Lung microvascular endothelial cell (primary cell): ENCODE measurements at places on chromosomes 2 and 18. TPM values are rescaled to one million over a fixed set of nuclear protein-coding genes. Genes with fewer than 3 reads are reported as not detected.

DNA sequence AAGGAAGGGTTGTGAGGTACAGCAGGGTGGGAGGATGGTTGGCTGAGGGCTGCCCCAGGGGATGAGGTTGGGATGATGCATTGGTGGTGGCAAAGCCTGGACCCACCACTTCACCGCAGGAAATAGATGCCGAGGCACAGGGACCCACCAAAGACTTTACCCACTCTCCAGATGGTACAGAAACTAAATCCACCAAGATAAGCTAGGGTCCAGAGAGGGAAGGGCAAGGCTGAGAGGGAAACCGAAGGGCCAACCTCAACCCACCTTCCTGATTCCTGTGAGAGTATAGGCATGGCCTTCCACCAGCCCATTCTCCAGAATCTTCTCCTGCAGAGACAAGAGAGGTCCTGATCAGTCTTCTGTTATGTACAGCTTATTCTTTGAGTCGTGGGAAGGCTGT, 18.1 kb downstream of the CAPN14 start:
- DNase-seq = no peak

GRCh38 chr2:149173220-149173619, 134.7 kb downstream of the LYPD6B start:
- DNase-seq = no peak

DNA sequence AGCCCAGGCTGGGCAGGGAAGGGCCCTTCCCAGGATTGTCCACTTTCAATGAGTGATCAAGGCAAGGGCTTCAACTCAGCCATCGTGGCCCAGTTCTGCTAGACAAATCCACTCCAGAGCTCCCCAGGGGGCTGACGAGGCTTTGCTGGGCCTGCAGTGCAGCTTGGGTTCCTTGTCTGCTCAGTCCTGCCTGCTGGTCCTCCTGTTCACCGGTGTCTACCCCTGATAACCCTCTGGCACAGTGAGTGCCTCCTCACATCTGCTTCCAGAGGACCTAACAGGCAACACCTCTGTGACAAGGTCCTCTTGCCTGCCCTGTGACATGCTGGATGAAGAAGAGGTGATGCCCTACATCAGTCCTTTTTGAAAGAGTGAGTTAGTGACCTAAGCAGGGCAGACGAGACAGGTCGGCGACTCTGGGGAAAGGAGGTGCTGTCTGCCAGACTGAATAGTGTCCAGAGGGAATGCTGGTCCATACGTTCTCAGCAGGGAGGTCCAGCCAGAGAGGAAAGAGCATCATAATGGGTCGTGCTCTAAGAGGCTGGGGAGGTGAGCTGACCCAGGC, 20.9 kb upstream of the KCNF1 start:
- no peak for DNase-seq

DNA sequence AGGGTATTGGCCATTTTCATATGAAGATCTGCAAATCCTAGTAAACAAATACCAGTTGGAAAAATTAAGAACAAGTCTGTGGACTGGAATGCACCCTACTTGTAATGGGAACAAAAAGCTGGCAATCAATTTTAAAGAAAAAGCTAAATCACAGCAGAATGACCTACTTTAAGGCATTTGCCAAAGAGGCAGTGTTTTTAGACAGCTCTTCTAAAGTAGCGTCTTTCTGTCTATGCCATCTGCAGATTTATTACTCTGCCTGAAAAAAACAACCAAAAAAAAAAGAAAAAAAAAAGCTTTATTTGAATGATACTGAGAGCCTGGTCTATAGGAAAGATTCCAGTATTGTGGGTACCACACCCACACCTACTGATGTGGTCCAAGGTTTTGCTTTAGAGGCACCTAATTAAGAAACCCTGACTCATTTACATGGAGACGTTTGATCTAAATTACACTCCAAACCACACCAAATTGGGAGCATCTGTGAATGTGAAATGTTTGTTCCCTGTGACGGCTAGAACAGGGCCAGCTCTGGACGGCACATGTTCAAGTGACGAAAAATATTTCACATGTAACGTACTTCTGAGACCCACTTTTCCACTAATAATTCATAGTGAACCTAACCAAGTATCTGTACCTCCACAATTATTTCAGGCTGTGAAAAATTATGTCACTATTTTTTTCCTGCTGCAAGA, 597.1 kb downstream of the ARHGAP15 start:
- DNase-seq = no peak

DNA sequence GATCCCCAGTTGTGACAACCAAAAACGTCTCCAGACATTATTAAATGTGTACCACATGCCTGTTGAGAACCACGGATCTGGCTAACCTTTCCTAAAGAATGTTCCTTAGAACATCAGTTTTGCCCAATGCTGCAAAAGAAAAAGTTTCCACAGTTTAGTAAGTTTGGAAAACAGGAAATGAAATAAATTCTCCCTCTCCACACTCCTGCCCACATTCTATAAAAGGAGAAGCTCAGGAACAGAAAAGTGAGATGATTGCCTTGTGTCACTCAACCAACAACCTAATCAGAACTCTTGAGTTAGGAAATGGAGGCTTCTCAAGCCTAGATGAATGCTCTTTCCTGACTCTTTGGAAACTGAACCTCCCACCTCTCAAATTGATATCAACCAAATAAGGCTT, 56.1 kb upstream of the NFE2L2 start:
- DNase-seq = no peak

DNA sequence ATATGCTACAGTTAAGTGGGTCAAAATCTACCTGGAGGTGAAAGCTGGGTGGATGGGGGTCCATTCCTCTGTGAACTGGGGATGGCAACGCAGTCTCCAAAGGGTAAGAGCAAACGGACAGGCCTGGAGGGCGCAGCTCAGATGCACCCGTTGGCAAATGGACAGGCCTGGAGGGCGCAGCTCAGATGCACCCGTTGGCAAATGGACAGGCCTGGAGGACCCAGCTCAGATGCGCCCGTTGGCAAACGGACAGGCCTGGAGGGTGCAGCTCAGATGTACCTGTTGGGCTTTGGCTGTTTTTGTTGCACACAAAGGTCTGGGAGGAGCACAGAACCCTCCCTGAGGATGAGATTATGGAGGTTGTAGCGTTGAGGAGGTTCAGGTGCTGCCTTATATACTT, 33.7 kb downstream of the RBFA start:
- DNase-seq = no peak

DNA sequence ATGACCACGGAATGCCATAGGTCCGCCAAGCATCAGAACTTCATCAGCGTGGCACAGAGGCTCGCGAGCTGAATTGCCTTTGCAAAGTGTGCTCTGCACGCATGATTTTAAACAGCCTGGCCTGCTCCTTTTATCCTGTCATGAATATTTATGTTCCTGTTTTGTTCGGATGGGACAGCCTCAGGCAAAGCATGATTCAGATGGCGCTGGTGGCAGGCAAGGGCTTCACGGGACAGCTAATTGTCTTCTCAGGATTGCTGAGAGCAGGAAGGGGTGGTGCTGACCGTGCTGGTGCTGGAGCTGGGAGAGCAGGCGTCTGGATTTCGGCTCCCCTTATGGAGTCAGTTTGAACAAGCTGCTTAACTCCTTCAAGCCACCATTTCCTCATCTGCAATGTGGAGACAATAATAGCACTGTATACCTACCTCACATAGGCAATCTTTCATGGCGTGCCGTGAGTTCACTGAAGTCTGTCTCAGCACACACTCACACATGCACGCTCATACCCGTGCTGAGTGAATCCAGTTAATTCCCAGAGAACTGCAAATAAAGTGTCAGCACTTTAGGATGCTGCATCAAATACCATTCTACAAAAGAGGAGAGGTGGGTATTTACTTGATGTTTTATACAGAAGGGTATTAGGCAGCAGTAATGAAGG, 79.7 kb upstream of the APCDD1 start:
- no peak for DNase-seq

DNA sequence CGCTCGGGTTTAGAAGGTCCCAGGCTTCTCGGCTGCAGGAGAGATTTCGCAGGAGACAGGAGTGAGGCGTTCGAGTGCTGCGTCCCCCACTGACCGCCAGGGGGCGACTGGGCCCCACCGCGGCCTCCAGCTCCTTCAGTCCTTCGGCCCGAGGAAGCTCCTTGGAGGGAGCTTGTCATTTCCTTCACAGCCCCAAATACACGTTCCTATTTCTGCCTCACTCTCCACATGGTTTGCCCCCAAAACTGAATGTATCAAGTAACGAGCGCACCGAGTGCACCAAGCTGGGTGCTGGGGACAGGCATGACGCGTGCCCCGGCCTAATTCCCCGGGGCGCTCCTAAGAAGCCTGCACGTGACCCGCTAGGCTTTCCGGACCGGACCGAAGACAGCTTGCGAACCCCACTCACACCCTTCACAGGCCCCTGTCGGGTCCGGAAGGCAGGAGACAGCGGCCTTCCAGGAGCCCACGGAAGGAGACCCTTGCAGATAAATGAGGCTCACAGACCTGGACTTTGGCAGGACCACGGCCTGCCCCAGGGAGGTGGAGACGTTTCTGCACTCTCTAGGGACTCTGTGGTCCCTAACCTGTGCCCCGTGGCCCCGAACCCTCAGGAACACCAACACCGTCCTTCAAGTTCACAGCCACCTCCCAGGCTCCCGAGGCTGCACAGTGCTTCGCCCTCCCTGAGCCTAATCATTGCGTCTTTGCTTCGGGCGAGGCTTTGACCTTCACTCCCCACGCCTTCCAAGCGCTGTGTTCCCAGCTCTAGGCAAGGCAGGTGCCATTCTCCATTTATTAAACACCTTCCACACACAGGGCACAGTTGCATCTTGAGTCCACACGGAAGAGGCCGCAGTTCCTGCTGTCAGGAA, 13.0 kb upstream of the FAHD2A start:
- DNase-seq = peak; percentile 62

DNA sequence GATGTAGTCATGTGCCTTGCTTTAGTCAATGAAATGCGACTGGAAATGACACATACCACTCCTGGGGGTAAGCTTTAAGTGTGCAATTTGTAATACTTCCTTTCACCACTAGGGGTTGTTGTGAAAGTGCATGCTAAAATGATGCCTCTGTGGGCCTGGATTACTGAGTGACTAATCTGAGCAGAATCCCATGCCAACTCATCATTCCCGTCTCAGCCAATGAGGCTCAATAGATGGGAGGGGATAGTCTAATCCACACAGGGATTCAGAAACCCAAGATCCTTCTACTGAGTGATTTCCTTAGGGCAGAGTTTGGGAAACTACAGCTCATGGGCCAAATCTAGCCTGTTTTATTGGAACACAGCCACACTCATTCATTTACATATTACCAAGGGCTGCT, 54.0 kb downstream of the HRH4 start:
- peak; percentile 55 for DNase-seq

- no peak for DNase-seq
Measured at GRCh38 chr2:3572620-3573019, 2.4 kb upstream of the RPS7 start.

DNA sequence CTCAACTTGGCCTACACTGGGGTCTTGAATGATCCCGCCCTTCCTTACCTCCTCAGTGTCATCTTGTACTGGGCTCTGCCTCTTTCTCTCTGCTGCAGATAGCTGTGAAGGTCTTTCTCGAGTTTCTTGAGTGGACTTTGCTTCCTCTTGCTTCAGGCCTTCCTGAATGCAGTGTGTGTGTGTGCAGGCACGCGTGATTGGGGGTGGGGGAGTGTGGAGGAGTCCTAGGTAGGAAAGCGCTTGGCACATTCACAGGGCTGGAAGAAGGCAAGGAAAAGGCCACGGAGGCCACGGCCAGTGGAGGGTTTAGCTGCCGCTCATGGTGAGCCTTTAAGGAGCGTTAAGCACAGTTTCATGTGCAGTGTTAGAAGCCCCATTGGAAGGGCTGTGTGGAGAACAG, 5.5 kb downstream of the RALB start:
- no peak for DNase-seq

METAP1D gene
- 1.6 and 3.1 TPM in 2 replicates for total RNA-seq

ITGB6 gene
- total RNA-seq = not detected in 2 replicates

NEU2 gene
- total RNA-seq = not detected in 2 replicates

ZNF385B gene
- total RNA-seq = not detected in 2 replicates

GAL3ST2 gene
- not detected in 2 replicates for total RNA-seq
